Suprapubic skin (tissue), 4 donors: ENCODE measurements at places on chromosomes 4 and X.

DNA sequence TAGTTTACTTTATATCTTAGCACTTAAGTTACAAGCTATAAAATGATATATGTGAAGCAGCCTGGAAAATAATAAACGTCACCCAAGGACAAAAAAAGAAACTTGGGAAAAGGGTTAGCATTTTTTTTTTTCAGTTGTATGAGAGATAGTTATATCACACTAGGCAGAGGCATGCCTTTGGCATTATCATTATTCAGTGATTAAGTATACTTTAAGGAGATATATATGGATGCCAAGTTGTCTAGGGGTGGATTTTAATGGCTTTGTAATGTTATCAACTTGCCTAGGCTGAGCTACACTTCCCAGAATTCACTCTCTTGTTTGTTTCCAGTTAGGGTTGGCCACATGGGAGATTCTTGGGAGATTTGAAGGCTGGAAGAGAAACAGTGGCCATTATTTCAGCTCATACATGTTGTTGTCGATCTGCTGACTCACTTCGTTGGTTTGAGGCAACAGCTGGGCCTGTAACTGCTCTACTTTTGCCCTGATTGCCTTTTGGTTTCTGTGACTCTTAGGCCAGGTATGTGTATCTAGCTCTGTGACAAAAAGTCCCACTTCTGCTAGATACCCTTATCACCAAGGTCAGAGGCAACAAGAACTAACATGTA lies 11.5 kb upstream of the SRPX start:
- no peaks in the 10 kb centered on the region for H3K4me1 ChIP-seq
- no peak for DNase-seq
- H3K27me3 ChIP-seq: no peaks in the 10 kb centered on the region
- no peak overlapping the region for H3K27ac ChIP-seq

DNA sequence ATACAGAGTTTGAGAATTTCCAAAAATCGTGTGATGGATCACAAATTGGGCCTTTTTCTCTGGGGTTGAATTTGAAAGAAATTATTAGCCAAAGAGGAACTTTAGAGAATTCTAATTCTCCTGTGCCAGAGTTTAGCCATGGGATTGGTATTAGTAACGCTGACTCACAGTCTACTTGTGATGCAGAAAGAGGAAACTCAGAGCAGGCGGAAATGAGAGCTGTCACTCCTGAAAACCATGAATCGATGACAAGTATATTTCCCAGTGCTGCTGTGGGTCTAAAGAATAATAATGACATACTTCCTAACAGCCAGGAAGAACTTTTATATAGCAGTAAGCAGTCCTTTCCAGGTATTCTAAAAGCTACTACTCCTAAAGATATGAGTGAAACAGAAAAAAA lies 64.9 kb downstream of the N4BP2 start:
- DNase-seq: no peak
- no peaks in the 10 kb centered on the region for H3K27me3 ChIP-seq
- peaks cover 12% of the 10 kb centered on the region for H3K36me3 ChIP-seq
- H3K27ac ChIP-seq: no peak overlapping the region
- no peaks in the 10 kb centered on the region for H3K4me1 ChIP-seq

DNA sequence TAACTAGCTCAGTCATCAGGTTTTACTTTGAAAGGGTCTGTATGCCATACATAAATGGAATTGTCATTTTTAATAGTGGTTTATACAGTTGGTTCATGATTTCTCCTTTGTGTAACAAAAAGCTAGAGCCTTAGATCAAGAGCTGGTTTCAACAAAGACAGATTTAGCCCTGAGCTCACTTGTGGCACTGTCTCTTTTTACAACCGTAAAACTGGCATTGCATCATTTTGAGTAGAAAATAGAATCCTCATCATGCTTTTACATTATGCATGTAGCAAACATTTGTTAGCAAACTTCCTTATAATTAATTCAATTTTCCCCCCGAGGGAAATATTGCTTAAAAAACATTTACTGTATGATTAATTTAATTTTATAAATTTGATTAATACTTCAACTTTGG lies 1871.5 kb downstream of the ARAP2 start:
- H3K4me1 ChIP-seq: no peaks in the 10 kb centered on the region
- DNase-seq: no peak
- H3K27me3 ChIP-seq: no peaks in the 10 kb centered on the region
- H3K36me3 ChIP-seq: no peaks in the 10 kb centered on the region
- H3K4me3 ChIP-seq: no peak overlapping the region

DNA sequence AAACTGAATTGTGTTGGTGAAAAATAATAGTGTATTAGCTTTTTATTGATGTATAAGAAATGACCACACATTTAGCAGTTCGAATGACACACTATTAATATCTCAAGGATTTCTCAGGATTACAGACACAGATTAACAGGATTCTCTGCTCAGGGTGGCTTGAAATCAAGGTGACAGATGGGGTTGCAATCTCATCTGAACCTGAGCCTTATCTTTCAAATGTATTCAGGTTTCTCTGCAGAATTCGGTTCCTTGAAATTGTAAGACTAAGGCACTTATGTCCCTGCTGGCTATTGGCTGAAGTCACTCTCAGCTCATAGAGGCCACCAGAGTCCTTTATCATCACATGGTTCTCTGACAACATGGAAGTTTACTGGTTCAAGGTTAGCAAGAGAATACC lies 1780.1 kb downstream of the ARAP2 start:
- H3K4me1 ChIP-seq: no peaks in the 10 kb centered on the region
- H3K4me3 ChIP-seq: no peak overlapping the region
